NCI-H1930 (cell line): ENCODE measurements at places on chromosomes 12 and 14.

- no peak for DNase-seq
These were observed 16.6 kb downstream of the NOXRED1 start for GRCh38 chr14:77406718-77407117.

- DNase-seq: no peak
These were observed 167.4 kb downstream of the TMTC3 start for GRCh38 chr12:88309546-88309945.

DNA sequence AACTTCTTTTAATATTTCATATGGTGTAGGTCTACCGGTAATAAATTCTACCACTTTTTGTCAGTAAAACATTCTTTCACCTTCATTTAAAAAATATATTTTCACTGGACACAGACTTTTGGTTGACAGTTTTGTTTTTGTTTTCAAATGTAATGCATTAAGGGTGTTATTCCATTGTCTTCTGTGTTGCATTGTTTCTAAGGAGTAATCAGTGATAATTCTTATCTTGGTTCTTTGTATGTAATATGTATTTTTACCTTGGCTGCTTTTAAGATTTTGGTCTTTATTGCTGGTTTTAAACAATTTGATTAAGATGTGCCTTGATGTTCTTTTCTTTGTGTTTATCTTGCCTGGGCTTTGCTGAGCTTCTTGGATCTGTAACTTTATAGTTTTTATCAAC, 4.1 kb downstream of the MAP1LC3B2 start:
- no peak for DNase-seq

DNA sequence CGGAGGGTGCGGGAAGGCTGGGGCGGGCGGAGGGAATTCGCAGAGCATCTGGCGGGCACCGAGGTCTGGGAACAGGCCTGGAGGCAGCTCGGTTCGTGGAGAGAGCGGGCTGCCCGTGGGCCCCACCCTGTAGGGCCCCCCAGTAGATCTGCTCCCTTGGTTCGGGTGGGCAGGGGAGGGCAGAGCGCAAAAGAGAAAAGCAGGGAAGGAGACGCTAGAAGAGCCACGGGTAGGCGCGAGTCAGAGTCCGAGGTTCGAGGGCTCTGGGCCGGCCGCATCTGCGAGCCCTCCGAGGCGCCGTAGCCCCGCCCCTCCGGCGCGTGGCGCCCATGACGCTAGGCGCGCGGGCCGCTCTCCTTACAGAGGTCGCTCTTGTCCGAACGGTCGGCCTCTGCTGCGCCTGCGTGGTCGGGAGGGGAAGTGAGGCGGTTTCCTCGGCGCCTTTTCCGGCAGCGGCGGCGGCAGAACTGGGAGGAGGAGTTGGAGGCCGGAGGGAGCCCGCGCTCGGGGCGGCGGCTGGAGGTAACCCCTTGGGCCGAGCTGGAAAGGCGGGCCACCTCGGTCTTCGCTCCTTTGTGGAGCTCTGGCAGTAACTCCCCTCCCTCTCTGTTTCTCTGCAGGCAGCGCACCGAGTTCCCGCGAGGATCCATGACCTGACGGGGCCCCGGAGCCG, at the start of gene ARF6:
TSS of gene ARF6 (plus strand) at position 447 of the 673 bp plus-strand sequence. CDS start 655 bp downstream, outside the sequence.
- DNase-seq: peak; percentile 95
